ENCODE measurements at places on chromosomes 5 and 9.

GRCh38 chr9:130207241-130207992 is 35.2 kb downstream of the NCS1 start:
- DNase-seq: no peak

- DNase-seq: no peak
Measured at GRCh38 chr9:6598249-6598725, 47.2 kb downstream of the GLDC start.

- DNase-seq: no peak
Measured at GRCh38 chr5:138472353-138472752, 7.1 kb downstream of the EGR1 start.

- no peak for DNase-seq
Measured at GRCh38 chr9:128945798-128946501, 1.5 kb downstream of the DOLK start.

DNA sequence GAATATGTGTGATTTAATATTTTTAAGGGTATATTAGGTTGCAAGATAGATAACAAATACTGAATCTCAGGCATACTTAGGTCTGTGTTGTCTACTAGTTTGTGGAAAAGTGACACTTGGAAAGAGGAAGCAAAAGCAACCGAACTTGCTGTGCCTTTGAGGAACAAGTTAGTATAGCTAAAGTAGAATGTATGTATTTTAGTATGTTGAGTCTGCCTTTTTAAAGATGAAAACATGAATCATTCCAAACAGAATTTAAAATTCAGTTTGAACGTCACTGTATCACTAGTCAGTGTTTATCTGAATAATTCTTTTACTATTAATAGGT is 12.9 kb downstream of the TLE4 start:
- no peak for DNase-seq

DNA sequence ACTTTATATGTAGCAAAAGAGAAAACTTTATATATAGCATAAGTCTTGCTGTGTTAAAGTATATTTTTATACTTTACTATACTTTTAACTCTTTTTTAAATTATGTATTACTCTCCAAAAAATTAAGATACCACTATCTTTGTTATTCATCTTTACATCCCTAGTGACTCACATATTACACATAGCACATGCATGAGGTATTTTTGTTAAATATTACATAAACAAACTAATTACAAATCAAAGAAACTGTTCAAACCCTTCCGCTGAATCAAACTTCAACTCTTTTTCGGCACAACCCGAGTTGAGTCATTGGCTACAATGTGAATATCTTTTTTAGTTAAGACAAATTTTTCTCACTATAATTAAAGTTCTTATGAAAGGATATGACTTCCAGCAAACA is 32.1 kb downstream of the NADK2 start:
- DNase-seq: no peak

DNA sequence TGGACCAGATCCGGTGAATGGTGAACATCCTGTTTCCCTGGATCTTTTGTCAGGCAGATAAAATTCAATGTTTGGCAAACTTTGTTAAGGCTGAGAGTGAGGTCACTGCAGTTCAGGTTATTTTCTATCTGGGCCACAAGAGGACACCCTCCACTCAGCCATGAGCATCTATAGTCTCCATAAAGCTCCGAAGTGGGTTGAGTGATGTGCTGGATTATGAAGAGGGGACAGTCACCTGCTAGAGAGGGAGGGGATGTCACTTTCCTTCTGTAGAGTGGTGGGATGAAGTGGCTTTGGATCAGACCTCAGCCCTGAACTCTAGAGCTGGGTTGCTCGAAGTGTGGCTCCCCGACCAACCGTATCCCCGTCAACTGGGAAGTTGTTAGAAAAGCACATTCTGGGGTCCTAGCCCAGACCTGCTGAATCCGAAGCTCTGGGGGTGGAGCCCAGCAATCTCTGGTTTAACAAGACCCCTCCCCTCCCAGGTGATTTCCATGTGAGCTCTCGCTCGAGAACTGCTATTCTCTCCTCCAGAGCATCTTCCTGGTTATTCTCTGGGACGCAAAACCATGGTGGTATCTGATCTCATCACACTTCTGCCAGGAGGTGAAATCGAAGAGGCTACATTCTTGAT is 31.8 kb upstream of the FGF1 start:
- DNase-seq: peak; percentile 52

DNA sequence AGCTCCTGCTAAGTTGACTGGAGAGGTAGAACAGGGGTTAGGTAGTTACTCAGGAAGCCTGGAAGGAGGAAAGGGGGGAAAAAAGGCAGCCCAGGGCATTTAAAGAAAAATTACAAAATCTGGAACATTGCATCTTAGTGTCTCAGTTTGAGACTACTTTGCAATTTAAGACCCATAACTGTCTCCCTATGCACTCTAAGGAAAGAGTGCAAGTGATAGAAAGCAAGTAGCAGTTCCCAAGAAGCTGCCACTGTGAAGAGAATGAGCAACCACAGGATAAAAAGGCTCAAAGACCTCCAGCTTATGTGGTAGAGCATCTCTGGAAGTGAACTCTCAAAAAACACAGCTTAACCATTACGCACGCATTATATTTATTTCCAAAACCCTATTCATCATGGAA is 141.8 kb downstream of the SLCO4C1 start:
- no peak for DNase-seq

- no peak for DNase-seq
Measured at GRCh38 chr5:81045389-81045807, 85.2 kb downstream of the RASGRF2 start.

GRCh38 chr9:91534374-91534773 is 110.7 kb upstream of the NFIL3 start:
- no peak for DNase-seq

DNA sequence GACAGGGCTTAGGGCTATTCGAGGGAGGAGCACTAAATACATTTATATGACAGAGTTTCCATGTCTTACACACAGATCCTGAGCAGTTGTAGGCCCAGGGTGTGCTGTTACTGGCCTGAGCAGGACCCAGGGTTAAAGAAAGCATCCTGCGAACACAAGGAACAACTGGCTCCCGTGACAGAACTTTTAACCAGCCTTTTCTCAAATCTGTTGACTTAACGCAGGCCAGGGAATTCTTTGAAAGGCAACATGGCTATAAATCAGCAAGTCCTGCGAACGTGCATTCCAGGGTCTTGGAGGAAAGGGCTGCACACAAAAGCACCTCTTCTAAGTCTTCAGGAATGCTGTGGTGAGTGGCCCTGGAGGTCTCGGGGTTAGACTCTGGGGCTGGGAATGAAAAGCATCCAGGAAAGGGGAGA is 45.2 kb upstream of the ANKRD55 start:
- DNase-seq: no peak

- DNase-seq: no peak
Measured at GRCh38 chr9:106962122-106962521, 99.2 kb downstream of the ZNF462 start.

DNA sequence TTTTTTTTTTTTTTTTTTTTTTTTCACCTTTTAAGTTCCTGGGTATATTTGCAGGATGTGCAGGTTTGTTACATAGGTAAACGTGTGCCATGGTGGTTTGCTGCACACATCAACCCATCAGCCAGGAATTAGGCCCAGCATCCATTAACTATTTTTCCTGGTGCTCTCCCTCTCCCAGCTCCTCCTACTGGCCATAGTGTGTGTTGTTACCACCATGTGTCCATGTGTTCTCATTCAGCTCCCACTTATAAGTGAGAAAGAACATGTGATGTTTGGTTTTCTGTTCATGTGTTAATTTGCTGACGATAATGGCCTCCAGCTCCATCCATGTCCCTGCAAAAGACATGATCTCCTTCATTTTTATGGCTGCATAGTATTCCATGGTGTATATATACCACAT is 350.5 kb downstream of the MAN2A1 start:
- no peak for DNase-seq

GRCh38 chr5:72129725-72130124 is 22.4 kb downstream of the MAP1B start:
- DNase-seq: no peak

DNA sequence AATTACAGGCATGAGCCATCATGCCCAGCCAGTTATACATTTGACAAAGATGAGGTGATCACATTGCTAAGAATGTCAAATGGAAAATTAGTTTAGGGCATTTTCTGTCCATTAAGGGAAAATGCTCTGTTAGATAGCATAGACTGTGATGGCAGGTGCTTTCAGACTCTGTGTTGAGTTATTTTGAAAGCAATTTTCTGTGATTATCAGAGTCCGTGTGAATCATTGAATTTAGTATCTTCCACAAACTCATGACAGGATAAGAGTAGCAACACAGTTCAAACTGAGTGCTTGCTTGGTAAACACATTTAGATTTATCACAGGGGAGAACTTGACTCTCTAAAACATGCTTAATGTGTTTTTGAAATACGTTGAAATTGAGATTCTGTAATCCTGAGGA is 69.0 kb downstream of the GAPVD1 start:
- DNase-seq: no peak

DNA sequence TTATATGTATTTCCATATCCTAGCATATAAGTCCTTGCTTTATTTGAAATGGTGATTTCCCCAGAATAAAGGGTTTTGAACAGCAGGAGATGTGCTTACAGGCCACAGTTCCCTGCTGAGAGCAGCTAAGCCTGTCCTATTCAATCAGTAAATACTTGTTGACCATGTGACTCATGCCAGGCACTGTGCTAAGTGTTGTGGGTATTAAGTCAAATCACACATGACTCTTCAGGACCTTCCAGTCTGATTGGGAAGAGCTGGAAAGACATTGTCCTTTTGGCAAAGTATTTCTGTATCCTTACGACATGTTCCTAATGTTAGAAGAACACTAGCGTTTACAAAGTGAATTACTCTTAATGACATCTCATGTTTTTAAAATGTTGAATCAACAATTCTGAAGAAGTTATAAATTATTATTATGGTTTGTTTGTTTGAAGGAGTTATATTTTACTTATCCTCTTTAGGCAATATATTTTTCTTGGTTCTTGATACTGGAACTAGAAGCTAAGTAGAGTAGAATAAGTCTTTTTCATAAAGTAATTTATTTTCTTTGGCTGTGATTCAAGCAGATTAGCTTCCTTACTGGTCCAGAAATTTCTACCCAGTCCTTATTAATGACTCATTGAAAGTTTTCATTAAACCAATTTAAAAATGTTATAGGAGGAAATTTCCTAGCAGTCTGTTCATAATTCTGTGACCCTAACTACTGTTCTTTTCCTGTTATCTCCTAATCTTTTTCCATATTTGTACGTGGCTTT is 82.1 kb downstream of the GAPVD1 start:
- DNase-seq: peak; percentile 46

GRCh38 chr9:106860721-106861639 is 2.0 kb upstream of the ZNF462 start:
- DNase-seq: peak; percentile 20

DNA sequence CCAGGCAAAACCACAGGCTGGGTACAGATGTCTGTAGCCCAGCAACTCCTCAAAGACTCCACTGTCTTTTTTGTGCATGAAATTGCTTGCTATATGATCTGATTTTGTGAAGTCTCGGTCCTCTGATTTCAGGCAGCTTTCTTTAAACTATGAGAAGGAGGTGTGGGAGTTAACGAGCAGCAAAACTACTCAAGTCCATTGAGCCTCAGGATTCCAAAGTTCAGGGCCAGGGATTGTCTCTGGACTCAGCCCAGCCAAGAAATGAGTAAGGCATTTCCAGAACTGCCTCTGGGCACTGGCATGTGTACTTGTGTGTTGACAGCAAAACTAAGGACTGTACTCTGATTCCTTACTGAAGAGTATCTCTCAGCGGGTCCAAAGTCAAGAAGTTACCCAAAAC is 53.4 kb upstream of the GLIS3 start:
- no peak for DNase-seq

DNA sequence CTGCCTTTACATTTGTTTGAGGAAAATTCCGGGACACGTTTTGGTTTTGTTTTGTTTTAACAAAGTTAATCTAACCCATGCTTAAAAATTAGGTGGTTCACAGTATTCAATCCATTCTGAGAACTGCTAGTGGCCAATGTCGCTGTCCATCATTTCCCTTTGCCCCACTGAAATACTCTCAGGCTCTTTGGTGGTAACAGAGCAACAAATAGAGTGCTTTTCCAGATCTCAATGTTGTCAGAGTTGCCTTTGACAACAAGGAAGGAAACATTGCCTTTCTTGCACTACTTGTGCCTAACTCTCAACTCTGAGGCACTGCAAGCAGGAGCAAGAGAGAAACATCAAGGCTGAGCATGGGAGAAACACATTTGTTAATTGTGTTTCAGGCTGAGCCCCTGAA is 154.0 kb downstream of the MCTP1 start:
- DNase-seq: no peak

GRCh38 chr5:132089363-132089762 is 15.8 kb downstream of the CSF2 start:
- DNase-seq: no peak

- DNase-seq: no peak
Measured at GRCh38 chr9:129637673-129638439, 4.1 kb downstream of the ASB6 start.

DNA sequence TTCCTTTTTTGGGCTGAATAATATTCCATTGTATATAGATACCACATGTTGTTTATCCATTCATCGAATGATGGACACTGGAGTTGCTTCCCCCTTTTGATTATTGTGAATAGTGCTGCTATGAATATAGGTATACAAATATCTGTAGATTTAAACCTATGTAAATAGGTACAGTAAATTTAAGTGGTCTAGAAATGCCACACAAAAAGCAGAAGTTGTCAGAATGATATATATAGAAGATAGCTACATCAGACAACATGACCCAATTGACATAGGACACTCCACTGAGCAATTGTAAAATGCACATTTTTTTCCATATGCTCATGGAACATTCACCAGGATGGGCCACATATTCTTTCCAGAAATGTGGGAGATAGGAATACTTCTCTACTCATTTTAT is 77.6 kb downstream of the SMIM15 start:
- DNase-seq: no peak

- DNase-seq: no peak
Measured at GRCh38 chr9:138071292-138071691, 193.7 kb downstream of the CACNA1B start.

- no peak for DNase-seq
Measured at GRCh38 chr9:69470186-69470977, 145.4 kb downstream of the ENTREP1 start.

- no peak for DNase-seq
Measured at GRCh38 chr9:122126331-122127261, 33.0 kb downstream of the NDUFA8 start.

DNA sequence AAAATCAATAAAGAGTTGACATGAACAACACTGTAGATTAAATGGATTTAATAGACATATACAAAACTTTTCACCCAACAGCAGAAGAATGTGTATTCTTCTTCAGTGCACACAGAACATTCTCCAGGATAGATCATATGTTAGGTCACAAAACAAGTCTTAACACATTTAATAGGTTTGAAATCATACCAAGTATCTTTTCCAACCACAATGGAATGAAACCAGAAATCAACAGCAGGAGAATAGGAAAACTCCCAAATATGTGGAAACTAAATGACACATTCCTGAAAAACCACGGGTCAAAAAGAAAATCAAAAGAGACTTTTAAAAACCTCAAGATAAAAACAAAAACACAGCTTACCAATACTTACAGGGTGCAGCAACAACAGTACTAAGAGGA is 790.1 kb upstream of the ZNF608 start:
- no peak for DNase-seq

- no peak for DNase-seq
Measured at GRCh38 chr9:96185518-96186156, 116.3 kb downstream of the HSD17B3 start.

- DNase-seq: peak; percentile 60
Measured at GRCh38 chr9:126702151-126703001, 88.6 kb downstream of the LMX1B start.

All from BE2C (cell line).